Cortex of kidney (tissue), 1 donor: ENCODE measurements at places on chromosomes 13 and 19.

DNA sequence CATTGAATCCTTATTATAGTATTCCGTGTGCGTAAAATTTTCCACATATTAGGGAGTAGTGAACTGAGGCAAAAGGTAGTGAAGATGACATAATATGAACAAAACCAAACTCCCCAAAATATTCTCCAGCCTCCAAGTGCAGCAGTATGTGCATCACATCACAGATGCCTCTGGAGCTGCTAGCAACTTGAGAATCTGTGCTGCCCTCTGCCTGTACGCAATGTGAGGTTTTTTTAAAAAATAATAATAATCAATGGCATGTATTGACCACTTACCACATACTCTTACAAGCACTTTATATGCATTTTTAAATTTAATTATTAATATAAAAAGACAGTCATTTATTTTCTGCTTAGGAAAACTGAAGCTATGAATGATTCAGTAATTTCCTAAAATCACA, 583.0 kb upstream of the SPRY2 start:
- DNase-seq, result no peak

DNA sequence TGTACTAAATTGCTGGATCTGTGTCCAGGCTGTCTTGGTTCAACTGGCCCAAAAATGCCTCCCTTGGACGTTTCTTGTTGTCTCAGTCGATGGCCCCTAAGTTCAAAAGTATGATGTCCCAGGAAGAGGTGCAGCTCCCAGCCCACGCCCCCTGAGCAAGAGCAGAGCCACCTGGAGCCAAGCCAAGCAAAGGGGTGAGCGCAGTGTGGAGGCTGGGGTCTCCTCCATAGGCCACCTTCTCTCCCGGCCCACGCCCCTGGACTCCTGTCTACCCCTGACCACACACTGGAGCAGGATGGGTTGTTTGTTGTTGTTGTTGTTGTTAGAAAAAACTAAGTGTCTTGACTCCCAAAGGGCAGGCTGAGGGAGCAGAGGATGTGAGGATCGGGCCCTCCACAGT, 26.0 kb upstream of the NPAS1 start:
- DNase-seq, result no peak

- no peak for DNase-seq
Measured at GRCh38 chr19:50632151-50632835, 7.4 kb downstream of the SYT3 start.

DNA sequence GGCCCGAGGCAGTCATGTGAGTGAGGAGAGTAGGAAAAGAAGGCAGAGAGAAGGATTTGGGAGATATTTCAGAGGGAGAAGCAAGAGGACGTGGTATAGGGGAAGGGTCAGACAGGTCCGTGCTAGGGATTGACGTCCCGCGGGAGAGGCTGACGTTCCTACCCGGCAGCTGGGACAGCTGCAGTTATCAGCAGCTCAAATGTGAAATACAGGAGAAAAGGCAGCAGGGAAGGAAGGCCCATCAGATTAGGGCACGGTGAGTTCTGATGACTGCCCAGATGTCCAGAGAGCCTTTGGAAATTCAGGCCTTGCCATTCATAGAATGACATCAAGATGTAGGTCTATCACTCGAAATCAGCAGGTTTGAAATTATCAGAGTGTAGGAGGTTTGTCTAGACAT, 88.4 kb downstream of the IRS2 start:
- no peak for DNase-seq

GRCh38 chr19:51047031-51047335, 12.2 kb upstream of the KLK12 start:
- no peak for DNase-seq

DNA sequence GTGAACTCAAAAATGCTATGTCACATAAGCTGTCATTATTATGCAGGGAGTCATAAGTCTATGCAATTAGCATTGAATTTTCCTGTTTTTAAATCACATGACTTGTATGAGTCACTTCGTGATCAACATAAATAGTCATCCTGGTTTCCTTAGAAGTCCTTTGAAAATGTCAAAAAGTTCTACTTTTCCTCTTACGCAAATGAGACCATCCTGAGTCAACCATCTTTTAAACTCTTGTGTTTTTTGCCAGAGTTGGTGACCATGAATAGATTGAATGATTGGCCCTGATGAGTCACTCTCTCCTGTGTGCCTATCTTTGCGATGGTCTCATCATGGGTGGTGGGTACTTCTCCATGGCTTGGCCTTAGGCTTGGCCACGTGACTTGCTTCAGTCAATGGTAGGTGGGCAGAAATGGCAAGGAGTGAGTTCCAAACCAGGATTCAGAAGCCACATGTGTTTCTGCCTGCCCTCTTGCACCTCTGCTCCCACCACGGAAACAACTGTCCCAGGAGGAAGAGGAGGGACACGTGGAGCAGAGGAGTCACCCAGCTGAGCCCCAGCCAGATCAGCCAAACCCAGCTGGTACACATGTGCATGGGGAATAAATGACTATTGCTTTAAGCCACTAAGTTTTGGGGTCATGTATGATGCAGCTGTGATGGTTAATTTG, 123.5 kb upstream of the CACNA1A start:
- DNase-seq, result no peak

- no peak for DNase-seq
Measured at GRCh38 chr13:95676105-95676761, 706 bp upstream of the DNAJC3 start.

DNA sequence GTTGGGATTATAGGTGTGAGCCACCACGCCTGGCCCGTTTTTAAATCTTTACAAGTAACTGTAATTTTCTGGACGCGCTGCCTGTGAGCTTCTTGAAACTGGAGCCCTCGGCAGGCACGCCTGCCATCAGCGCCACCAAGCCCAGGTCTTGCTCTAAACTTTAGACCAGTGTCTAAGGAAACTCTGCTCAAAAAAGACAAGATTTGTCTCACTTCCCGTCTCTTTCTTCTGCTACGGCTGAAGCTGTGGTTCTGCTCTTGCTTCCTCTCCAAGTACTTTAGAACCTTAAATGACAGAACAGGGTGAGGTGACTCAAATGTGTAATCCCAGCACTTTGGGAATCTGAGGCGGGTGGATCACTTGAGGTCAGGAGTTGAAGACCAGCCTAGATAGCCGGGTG, 24.9 kb downstream of the RCN3 start:
- no peak for DNase-seq

GRCh38 chr19:43592800-43593350, 3.1 kb downstream of the IRGQ start:
- DNase-seq, result no peak

GRCh38 chr13:65977525-65977924, 1252.6 kb downstream of the PCDH9 start:
- DNase-seq, result no peak

DNA sequence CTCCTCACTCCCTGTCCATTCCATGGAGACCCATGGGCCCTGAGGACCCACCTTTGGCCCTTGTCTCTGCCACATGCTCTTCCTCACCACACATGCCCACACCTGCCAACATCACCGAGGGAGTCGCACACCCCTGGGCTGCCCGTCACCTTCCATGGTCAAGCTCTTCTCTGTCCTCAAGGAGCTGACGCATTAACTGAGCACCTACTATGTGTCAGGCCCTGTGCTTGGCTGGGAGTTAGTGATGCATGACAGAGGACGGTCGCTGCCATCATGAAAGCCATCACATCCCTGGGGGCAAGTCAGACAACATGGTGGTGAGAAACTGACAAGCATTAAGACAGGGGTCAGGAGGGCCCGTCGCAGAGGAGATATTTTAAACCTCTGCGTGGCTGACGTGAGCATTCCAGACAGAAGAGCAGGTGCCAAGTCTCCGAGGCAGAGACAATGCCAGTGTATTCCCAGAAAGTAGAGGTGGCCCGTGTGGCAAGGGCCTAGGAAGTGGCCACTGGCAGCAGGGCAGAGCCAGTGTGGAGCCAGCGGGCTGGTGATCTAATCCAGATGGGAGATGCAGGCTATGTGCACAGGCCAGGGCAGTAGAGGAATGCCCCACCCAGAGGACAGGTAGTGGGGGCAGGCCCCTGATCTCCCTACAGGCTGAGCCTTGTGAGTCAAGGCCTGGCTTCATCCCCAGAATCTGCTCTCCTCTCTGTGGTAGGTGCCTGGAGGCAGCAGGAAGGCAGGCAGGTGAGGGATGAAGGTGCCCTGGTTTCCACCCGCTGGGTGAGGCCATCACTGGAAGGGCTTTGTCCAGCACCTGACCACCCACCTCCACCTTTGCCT, 21.2 kb downstream of the ELAVL1 start:
- DNase-seq, result no peak

GRCh38 chr19:18613589-18614234, 1.0 kb downstream of the TMEM59L start:
- no peak for DNase-seq

DNA sequence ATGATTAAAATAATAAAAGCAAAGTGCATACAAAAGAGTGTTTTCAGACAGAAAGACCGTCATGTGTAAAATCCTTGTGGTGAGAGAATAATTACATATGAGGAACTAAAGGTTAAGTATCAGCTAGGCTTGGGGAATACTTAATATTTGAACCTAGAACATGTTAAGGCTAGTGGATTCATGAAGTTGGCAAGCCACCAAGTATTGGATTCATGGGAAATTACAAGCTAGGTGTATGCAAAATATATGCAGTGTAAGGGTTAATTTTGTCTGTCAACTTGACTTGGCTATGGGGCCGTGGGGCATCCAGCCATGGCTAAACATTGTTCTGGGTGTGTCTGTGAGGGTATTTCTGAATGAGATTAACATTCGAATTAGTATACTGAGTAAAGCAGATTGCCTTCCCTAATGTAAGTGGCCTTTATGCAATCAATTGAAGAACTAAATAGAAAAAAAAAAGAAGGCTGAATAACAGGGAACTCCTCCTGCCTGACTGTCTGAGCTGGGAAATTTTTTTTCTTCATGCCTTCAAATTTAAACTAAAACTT, 533.5 kb upstream of the KLF12 start:
- DNase-seq, result no peak

- DNase-seq, result no peak
Measured at GRCh38 chr19:12766051-12766521, 9.3 kb downstream of the HOOK2 start.

GRCh38 chr19:15091918-15092753, 10.1 kb downstream of the OR1I1 start:
- no peak for DNase-seq
